ENCODE measurements at places on chromosomes 1 and 21.

GRCh38 chr1:153355445-153356071 lies 2.1 kb upstream of the S100A9 start:
- DNase-seq = no peak

- DNase-seq = no peak
These were observed 307.6 kb upstream of the VAMP3 start for GRCh38 chr1:7463526-7463925.

- DNase-seq = no peak
These were observed 34.4 kb downstream of the KIAA0040 start for GRCh38 chr1:175158170-175158591.

- DNase-seq = no peak
These were observed 27.2 kb downstream of the AK5 start for GRCh38 chr1:77308889-77309621.

- no peak for DNase-seq
These were observed at the start of gene FMO5 for GRCh38 chr1:147225193-147225730. TSS of gene FMO5 (minus strand) at chr1:147225339. CDS start at chr1:147225029, 310 bp downstream.

DNA sequence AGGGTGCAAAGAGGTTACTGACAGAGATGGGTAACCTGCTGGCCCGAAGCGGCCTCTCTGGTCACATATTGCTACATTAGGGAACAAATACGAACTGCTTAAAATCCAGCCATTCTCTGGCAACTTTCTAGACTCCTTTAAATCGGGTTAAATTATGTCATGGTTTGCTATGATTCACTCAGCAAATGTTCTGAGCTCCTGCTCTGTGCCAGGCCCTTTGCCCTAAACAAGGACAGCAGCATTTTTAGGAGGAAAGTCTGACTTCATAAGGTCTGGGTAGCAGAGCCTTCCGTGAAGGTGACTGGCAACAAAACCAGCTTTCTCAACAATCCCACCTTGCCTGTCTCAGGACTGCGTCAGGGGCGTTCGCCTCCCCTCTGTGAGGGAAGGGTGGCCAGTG lies 15.4 kb downstream of the ZP4 start:
- no peak for DNase-seq

DNA sequence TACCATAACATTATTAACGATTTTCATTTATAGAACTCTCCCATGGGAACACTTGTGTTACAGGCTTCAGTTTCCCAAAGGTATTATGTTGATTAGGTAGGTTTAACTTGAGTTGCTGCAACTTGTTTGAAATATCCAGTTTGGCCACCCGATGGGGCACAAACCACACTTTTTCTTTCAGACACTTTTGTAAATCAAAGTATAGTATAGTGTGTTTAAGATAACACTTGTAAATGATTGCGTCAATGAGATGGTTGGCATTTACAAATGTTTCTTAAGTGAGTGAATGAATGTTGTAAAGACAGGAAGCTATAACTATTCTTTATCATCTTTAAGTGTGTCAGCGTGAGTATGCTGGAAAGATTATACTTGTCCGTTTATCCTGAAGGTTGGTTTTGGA lies 4.3 kb downstream of the XPR1 start:
- no peak for DNase-seq

- DNase-seq = no peak
These were observed 11.3 kb downstream of the RAB29 start for GRCh38 chr1:205763980-205764379.

- DNase-seq = no peak
These were observed 620.9 kb upstream of the USP24 start for GRCh38 chr1:55836086-55836485.

GRCh38 chr1:171805395-171806115 lies 24.1 kb downstream of the METTL13 start:
- no peak for DNase-seq

- DNase-seq = no peak
These were observed 180.0 kb downstream of the ETS2 start for GRCh38 chr21:38985568-38986378.

GRCh38 chr1:180116964-180117763 lies 37.5 kb upstream of the QSOX1 start:
- DNase-seq = no peak

DNA sequence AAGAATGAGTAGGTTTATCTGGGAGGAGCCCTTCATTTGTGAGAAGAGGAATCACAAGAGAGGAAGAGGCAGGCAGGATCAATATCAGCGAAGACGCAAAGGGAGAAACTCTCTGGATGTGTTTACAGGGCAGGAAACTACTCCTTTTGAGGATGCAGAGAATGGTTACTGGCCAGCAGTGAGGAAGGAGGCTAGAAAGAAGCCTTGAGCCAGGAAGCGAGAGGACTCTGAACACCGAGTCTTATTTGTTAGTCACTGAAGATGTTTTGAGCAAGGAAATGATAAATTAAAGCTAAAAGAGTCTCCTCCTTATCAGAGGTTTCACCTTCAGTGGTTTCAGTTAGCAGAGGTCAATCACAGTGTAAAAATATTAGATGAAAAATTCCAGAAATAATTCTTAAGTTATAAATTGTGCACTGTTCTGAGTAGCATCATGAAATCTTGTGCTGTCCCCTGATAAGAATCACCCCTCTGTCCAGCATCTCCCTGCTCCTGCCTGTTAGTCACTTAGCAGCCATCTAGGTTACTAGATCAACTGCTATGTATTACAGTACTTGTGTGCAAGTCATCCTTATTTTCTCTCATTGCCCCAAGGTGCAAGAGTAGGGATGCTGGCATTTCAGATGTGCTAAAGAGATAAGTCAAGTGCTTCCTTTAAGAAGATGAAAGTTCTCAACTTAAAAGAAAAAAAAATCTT lies 43.5 kb downstream of the WLS start:
- DNase-seq = no peak

DNA sequence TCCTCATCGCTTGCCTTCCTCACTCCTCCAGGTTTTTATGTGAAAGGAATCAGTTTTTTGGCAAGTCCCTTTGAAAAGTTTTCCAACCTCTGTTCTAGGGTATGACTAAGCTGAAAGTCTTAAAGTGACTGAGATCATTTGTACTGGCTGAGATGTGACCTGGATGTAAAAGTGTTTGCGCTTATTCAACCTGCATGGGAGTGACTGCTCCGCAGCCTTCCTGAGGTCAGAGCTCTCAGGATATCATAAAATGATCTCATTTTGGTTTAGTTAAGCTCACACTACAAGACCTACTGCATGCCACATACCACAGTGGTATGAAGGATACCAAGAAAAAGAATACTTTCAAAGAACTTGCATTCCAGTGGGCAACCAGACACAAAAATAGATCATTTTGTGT lies 29.8 kb upstream of the TADA1 start:
- no peak for DNase-seq

DNA sequence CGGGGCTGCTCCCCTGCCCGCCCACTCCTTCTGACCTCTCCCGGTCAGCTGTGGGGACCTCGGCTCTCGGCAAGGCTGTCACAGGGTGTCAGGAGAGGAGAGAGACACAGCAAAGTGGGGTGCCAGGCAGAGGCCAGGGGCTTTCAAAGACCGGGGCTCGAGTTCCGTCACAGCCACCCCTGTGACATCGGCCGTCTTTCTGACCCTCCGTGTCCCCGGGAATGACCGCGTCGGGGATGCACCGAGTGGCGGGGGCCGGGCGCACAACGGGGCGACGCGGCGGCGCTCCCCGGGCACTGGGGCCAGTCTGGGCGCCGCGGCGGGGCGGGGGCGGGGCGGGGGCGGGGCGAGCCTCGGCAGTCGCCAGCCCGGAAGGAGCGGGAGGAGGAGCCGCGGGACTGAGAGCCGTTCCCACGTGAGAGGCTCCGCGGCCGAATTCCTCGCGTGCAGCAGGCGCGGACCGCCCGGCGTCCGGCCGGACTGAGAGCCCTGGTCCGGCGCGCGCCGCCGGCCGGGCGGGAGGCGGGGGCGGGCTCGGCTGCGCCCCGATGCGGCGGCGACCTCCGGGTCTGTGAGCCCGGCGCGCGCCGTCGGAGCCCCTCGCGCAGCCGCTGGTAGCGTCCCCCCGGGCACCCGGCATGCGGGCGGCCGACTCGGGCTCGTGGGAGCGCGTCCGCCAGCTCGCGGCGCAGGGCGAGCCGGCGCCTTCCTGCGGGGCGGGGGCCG lies 229.7 kb upstream of the TMEM51 start:
- no peak for DNase-seq

GRCh38 chr1:59100708-59101374 lies 196.1 kb upstream of the FGGY start:
- DNase-seq = no peak

- no peak for DNase-seq
These were observed 75.2 kb downstream of the GFI1 start for GRCh38 chr1:92411511-92411910.

DNA sequence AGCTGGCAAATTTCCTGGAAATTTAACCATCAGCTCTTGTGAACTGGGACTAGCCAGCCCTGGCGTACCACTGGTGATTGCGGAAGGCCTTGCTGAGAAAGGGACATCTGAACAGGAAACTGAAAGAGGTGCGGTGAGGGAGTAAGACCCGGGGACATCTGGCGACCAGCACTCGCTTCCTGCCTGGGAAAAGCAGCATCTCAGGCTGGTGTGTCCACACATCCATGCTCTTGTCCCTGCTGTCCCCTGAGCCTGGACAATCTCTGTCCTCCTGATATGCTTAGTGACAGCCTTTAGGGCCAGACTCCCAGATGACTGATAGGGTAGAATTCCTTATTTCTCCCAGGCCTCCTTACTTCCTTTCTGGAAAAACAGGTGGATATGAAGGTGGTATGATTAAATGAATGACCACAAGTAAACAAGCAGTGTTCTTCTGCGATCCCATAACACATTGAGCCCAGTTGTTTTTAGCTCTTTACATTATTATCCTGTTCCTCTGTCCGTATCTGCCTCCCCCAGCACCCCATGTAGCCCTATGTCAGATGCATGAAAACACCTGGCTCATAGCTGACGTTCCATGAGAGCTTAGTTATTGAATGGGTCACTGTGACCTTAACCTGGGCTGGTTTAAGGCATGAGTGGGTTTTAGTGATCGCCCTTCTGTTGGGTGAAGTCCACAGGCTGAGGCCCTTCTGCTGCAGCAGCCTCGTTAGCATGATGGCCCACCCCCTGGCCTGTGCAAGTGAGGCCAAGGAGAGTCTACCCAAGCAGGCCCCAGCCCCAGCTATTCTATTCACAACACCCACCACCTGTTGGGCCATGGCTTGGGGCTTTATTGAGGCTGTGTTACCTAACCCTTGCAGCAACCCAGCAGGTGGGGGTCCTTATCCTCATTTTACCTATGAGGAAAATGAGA lies 76.1 kb upstream of the GADD45A start:
- DNase-seq = no peak

- no peak for DNase-seq
These were observed 2.7 kb downstream of the ITGA10 start for GRCh38 chr1:145906954-145907753.

- DNase-seq = no peak
These were observed 19.6 kb upstream of the COQ8A start for GRCh38 chr1:226920446-226920894.

DNA sequence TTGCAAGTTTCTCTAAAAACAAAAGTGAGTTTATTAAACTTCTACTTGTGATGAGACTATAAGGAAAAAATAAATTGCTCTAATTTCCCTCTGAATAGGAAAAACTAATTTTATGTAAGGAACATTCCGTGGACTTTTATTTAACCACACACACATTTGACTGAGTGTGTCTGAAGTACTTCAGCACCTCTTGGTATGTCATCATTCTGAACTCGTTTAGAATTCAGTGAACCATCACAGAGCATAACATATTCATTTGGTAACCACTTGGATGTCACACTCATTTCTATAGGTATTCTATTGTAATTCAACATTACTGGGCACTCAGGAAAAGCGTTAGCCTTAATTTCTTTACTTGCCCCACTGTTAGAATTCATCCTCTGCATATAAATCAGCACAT lies 79.1 kb downstream of the RGS21 start:
- no peak for DNase-seq
